Suppressor macrophage (primary cell): ENCODE measurements at places on chromosomes 1 and 21.

DNA sequence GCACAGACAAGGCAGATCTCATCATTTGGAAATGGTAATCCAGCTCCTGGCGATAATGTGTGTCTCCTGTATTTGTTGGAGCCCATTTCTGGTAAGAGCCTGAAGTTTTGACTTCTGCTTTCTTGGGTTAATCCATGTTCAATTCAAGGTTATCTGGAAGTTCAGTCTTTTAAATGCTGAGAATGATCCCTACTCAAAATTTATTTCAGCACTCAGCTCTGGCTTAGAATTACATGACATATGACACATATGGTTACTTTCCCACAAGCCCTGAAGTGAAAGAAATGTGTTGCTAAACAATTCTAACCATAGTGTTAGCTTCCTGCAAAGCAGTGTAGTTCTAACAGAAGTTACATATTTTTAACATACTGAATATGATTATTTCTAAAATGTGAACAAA lies 2.7 kb downstream of the PTGFR start:
- no peak for DNase-seq

DNA sequence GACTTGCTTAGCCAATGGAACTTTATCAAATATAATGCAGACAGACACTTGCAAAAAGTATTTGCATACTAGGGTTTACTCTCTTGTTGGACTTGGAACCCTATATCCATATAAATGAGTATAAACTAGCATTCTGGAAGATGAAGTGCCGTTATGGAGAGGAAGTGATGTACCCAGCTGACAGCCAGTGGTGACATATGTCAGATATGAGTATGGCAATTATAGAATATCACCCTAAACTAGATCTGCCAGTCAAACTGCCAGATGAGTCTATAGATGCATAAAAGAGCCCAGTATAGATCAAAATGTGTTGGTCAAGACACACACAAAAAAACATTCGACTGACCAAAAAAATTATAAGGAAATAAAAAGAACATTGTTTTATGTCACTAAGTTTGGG lies 739.3 kb downstream of the PLA2G4A start:
- no peak for DNase-seq

GRCh38 chr1:211324992-211325775 lies 1.4 kb upstream of the TRAF5 start:
- DNase-seq = no peak

DNA sequence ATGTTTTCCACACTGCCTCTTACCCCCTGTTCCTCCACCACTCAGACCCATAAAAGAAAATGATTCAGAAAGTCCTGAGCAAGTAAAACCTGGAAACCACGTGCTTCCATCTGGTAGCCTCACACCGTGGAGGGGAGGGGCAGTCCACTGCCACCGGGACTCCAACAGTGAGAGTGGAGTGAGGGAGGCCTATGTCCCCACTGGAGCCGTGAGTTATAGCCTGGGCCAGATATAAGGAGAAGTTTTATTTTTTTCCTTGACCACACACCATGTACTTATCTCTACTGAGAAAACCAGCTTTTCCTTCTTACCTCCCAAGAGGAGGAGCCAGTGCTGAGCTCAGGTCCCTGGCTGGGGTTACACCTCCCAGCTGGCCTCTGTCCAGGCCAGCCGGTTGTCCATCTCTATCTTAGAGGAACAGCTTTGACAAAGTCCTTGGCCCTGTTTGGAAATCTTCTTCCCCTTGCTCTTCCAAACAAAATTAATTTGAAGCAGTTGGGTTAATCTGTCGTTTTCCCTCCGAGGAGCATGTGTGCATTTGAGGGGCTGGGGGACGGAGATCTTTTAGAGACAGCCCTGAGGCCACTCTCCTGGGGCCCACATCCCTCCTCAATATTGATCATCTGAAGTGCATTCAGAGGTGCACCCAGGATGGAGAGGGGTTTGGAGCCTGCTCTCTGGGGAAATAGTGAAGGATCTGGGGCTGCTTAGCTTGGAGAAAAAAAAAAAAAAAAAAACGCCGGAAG lies 49.1 kb upstream of the SERBP1 start:
- DNase-seq = no peak

- no peak for DNase-seq
Measured at GRCh38 chr1:152109998-152110294, 5.3 kb downstream of the TCHH start.

GRCh38 chr1:90550626-90551406 lies 166.3 kb downstream of the BARHL2 start:
- DNase-seq = no peak

DNA sequence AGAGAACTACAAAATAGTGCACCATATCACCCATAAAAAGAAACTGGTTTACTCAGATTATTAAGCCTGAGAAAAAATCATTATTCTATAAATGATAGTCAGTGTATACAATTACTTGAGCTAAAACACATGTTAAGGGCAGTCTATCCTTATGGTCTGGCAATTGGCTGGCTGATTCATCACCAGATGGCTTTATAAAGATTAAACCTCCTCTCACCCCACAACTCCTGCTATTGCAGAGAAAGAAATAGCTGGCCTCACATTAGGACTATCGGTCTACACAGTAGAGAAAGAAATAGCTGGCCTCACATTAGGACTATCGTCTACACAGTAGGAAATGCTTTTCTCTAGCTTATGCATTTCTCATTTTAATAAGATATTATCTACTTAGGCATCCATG lies 21.2 kb downstream of the CEP170 start:
- no peak for DNase-seq

DNA sequence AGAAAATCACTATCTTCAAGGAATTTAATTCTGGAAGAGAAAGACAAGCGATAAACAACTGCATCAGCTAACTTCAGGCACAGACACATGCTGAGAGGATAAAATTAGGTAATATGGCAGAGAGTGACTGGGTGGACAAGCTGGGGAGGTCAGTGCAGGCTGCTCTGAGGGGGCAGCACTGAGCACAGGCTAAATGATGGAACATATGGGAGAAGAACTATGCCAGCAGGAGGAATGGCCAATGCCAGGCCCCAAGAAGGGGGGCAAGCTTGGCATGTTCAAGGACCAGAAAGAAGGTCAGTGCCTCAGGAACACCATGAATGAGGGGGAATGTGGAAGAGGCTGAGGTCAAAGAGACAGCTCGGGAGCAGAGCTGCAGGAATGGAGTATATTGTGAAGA lies 190.7 kb upstream of the MAP1LC3C start:
- no peak for DNase-seq

DNA sequence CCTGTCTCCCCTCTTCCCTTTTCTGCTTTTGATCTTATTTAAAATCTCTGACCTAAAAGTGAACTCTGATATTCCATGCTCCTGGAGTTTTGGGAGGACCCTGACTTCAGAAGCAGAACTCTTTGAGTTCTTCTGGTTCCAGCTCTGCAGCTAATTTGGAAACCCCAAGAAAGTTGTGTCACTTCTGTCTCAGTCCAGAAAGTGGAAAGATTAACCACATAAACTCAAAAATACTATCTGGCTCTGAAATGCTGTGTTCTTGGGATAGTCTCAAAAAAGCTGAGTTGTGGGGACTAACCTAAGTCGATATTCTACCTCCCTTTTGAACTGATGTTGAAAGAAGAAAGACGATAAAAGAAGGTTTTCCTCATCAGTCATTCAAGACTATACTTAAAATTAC lies 59.8 kb downstream of the ITPKB start:
- peak; percentile 17 for DNase-seq

- no peak for DNase-seq
Measured at GRCh38 chr1:52157582-52157981, 15.7 kb downstream of the ZFYVE9 start.

GRCh38 chr21:18954441-18954844 lies 550.9 kb upstream of the TMPRSS15 start:
- no peak for DNase-seq

DNA sequence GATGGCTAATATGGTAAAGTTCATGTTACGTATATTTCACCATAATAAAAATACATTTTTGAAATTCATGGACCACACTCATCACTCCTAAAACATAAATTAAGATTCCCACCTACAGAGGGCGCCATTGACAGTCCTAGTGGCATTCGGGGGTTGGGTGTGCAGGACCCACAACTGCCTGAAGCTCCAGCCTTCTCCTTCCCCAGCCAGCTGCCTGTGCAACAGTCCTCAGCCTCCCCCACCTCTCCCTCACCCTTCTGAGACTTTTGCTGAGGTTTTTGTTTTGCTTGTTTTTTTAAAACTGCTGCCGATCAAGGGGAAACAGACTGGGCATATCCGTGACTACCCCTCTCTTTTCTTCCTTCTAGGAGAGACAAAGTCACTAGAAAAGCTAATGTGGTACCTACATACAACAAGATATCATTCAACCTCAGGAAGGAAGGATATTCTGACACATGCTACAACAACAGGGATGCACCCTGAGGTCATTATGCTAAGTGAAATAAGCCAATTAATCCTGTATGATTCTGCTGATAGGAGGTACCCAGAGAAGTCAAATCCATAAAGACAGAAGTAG lies 9.2 kb upstream of the EVA1C start:
- DNase-seq = peak; percentile 80
